Trophoblast cell (in vitro differentiated cells and primary cell): ENCODE measurements at places on chromosomes 2 and 18.

GRCh38 chr2:236171680-236172254 lies 3.6 kb upstream of the GBX2 start:
- DNase-seq = no peak

- DNase-seq = no peak
Measured at GRCh38 chr2:145551686-145552085, 1031.8 kb upstream of the ZEB2 start.

- no peak for DNase-seq
Measured at GRCh38 chr2:129483366-129483765, 496.1 kb upstream of the RAB6C start.

GRCh38 chr2:125167820-125168219 lies 1142.7 kb downstream of the CNTNAP5 start:
- no peak for DNase-seq

GRCh38 chr2:240963868-240964703 lies 34.3 kb upstream of the SNED1 start:
- no peak for DNase-seq

DNA sequence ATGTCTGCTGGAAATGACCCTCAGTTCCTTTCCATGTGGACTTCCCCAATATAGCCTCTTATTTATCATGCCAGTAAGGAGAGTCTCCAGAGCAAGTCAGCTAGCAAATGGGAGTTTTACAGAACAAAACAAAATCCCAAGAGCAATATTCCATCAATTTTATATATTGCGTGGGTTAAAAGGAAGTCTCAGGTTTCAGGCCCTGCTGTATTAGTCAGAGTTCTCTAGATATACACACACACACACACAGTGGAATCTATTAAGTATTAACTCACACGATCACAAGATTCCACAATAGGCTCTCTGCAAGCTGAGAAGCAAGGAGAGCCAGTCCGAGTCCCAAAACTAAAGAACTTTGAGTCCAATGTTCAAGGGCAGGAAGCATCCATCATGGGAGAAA lies 102.8 kb upstream of the MAP2 start:
- DNase-seq = no peak

GRCh38 chr2:46439582-46439981 lies 39.8 kb upstream of the TMEM247 start:
- DNase-seq = no peak

DNA sequence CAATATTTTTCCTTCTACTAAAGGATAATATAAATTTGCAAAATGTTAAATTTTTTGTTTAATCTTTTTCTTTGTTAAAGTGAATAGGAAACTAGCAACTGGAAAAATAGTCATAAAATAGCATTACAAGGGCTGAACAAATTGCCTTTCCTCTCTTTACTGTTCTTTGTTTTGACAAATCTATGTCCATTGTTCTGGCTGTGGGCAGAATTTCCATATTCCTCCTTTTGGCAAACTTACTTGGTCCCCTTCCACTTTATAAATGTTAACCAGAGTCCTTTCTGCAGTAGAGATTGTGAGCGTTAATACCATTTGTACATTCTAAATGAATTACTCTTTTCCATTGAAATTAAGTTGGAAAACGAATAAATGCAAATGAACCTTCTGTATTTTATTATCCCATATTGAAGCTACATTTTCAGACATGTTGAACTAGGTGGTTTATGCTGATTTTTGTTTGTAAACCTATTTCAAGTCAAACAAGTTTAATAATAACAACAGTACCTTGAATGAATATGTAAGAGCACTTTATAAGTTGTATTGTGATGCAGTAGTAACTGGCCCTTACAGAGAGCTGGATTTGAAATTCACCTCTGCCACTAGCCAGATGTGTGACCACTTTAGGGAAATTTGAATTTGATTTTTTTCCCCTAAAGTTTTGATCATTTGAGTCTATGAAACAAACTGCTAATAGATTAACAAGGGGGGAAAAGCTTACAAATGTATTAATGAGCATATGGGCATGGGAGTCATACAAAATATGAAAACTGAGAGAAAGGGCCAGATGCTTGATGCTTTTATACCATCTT lies 3.3 kb downstream of the RNF125 start:
- DNase-seq = no peak

- DNase-seq = no peak
Measured at GRCh38 chr2:78077633-78078032, 555.5 kb upstream of the LRRTM4 start.

- no peak for DNase-seq
Measured at GRCh38 chr18:2984703-2985261, 28.2 kb downstream of the LPIN2 start.

GRCh38 chr18:46894124-46894523 lies 23.2 kb downstream of the PIAS2 start:
- no peak for DNase-seq

- peak; percentile 94 for DNase-seq
Measured at GRCh38 chr2:121721926-121722325, 14.7 kb downstream of the NIFK start.

DNA sequence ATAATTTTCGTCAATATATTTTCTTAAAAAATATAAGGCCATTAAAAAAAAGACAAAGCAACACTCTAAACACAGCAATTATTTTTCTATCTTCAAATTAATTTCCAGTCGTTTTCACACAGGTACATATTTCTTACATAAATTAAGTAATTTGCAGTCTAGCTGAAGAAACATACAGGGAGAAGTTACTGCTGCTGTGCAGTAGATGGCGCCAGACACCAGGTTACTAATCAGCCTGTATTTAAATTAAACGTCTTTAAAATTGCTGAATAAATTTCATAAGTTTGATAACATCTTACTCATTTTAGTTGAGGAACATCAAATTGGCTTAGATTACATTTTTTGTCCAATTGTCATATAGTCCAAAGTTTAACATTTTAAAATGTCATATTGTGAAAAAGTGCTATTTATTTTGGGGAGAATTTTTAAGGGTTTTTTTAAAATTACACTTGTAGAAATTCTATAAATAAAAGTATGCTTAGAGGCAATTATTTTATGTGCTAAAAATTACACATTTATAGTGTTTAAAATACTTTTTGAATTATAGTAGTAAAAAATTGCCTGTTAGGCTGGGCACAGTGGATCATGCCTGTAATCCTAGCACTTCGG lies 88.4 kb downstream of the PMAIP1 start:
- peak; percentile 65 for DNase-seq

DNA sequence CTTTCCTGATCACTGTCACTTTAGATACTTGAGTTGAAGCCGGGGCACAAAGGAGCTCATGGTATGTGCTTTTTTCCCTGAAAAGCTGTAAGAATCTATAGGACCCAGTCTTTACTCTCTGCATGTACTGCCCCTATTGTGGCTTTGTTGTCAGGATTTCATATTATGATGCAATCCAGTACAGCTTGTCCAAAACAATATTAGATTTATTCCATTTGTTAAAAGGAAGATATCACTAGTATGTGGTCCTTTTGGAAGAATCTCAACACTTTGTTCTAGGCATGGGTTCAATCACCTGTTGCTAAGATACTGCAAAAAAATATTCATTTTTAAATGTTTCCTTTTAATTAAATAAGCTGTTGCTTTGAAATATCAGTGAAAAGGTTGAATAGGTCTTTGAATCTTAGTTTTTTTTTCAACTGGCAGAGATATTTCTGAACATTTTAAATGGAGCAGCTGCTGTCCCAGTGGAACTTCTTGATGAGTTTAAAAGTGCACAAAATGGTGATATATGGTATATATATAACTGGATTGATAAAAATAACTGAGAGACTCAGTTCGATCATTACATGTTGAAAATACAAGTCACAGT lies 256.6 kb upstream of the NT5C1B start:
- DNase-seq = no peak

DNA sequence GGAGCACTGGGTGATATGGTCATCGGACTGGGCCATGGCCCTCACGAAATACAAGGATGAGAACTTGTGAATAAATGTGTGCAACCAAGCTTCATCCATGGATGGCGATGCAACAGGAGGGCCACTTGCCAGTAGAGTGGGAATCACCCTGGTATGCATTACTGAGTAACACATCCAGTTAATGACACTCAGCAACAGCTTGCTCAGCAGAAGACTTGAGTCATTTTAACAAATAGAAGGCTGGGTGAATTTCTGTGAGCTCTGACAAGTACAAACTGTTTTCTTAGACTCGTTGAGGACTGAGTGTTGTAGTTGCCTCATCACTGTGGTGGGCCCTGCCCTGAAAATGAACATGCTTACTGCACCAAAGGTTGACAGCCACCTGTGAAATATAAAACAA lies 221.6 kb downstream of the NCKAP5 start:
- DNase-seq = no peak

- DNase-seq = no peak
Measured at GRCh38 chr2:150259746-150260145, 227.7 kb downstream of the RND3 start.

DNA sequence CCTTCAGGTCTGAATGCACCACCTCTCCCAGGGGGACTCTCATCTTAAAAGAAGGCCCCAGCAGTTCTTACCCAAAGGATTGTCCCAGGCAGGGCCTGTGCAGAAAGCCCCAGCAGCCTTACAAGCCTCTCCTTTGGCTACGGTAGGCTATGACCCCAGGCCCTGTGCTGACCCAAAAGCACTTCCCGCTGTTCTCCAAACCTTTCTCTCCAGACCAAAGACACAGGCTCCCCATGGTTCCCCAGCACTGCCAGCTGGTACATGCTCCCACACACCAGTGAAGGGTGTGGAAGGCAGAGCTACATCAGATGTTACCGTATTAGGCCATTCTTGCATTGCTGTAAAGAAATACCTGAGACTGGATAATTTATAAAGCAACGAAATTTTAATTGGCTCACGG lies 35.4 kb downstream of the LBH start:
- no peak for DNase-seq

GRCh38 chr2:237717366-237718276 lies 81.0 kb upstream of the RBM44 start:
- no peak for DNase-seq

DNA sequence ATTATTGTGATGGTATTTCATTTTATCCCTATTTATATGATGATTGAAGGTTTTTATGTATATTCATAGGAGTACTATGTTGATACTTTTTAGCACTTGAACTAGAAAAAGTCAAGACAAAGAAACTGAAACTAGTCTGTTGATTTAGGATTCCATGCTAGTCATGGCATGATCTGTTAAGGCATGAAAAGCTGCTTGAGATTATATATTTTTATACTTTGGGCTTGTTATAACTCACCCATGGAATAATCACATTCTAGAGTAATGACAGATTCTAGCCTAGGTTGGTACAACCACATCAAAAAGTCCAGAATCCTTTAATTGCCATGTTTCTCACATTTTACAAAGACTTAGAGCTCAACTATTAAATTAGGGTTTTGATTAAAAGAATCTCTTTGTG lies 472.6 kb upstream of the CELF4 start:
- DNase-seq = no peak

GRCh38 chr2:46647041-46647440 lies 167.7 kb downstream of the TMEM247 start:
- no peak for DNase-seq
